ENCODE measurements at places on chromosomes 2 and 18.

DNA sequence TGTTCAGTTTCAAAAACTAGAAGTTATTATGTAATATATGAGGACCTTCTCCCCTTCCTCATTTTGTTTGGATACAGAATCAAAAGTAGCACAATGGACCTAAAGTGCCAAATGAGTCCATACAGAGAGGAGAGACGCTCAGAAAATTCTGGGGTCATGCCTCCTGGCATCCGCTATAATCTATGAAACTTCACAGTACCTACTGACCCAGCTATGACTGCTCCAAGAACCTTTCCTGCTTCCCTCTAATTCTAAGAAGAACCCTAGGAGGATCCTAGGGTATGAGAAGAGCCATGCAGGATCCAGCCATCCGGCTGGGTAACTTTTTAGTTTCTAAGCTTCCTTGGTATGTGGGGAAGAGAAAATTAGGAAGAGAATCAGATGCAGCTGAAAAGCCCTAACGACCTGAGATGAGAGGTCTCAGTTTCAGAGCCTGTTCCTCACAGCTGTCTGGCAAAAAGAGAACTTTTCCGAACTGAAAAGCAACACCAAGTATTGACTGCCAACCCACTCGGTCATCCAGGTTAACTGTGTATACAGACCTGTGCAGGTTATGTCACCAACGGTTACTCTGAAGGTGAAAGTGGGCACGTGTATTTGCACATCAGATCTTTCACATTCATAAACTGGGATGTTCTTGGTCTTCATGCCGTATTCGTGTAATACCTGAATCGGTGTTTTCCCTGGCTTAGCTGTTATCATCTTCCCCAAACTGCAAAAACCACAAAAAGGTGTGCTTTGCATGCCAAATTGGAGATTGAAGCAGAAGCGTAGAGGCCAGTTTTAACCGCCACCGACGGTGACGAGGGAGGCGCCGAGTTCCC, 1.1 kb downstream of the PRKRA start:
- DNase-seq, result no peak

GRCh38 chr2:145688156-145688555, 1168.2 kb upstream of the ZEB2 start:
- DNase-seq, result no peak

GRCh38 chr18:22136395-22136794, 33.0 kb upstream of the GATA6 start:
- DNase-seq, result no peak

GRCh38 chr2:26887151-26887550, 39.2 kb downstream of the DPYSL5 start:
- DNase-seq, result no peak

DNA sequence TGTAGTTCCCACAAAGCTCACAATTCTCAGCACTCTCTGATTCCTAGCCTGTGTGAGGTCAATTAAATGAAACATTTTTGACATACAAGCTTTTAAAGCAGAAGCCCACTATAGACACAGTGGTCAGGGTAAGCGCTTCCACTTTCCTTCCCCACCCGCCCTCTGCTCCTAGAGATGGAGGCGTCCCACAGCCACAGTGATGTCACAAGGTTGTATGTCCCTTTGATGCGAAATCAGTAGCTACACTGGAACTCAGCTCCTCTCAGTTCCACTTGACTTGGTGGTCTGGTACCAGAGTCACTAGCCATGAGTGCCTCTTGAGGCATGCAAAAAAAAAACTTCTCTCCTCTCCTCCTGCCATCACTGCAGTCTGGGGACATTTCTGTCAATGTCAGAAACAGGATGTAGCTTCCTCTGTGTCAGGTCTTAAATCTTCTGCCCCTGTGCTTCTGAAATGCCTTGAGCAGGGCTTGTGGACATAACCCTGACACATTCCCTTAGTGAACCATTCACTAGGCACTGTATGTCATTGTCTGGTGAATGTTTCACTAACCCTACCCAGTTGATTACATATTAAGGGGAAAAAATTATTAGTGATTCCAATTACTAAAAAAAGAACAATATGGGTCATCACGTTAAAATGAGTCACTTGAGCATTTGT, 7.8 kb downstream of the SULT1C4 start:
- DNase-seq, result no peak

- no peak for DNase-seq
Observed at GRCh38 chr2:132448771-132449170, 32.2 kb downstream of the GPR39 start.

- DNase-seq, result no peak
Observed at GRCh38 chr2:232459419-232460035, 3.6 kb downstream of the ALPI start.

DNA sequence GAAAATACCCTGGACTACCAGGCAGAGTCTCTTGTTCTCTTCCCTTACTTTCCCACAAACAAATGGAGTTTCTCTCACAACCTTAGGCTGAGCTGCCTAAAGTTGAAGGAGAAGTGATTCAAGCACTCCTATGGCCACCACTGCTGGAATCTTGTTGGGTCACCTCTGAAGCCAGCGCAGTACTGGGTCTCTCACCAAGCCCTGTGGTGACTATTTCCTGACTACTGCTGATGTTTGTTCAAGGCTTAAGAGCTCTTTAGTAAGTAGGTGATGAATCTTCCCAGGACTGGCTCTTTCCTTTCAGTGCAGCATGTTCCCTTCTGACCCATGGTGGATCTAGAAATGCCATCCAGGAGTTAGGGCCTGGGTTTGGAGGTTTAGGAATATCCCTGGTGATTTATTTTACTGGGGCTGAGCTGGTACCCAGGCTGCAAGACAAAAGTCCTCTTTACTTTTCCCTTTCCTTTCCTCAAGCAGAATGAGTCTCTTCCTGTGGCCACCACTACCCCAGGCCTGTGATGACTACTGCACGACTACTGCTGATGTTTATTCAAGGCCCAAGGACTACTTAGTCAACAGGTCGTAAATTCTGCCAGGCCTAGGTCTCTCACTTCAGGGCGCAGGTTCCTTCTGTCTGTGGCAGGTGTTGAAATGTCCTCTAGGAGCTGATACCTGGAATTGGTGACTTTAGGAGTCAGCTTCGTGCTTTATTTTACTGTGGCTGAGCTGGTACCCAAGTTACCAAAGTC, 121.8 kb downstream of the SLC4A10 start:
- no peak for DNase-seq

GRCh38 chr2:232588680-232589585, 38.4 kb downstream of the EIF4E2 start:
- no peak for DNase-seq

- no peak for DNase-seq
Observed at GRCh38 chr2:37911296-37911873, 13.7 kb upstream of the RMDN2 start.

DNA sequence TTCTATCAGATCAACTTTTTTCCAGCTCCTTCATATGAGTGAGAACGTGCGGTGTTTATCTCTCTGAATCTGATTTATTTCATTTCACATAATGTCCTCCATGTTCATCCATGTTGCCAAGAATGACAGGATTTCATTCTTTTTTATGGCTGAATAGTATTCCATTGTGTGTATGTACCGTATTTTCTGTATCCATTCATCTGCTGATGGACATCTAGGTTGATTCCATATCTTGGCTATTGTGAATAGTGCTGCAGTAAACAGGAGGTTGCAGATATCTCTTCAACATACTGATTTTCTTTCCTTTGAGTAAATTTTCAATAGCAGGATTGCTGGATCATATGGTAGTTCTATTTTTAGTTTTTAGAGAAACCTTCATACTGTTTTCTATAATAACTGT, 388.5 kb downstream of the DCDC2C start:
- DNase-seq, result no peak

DNA sequence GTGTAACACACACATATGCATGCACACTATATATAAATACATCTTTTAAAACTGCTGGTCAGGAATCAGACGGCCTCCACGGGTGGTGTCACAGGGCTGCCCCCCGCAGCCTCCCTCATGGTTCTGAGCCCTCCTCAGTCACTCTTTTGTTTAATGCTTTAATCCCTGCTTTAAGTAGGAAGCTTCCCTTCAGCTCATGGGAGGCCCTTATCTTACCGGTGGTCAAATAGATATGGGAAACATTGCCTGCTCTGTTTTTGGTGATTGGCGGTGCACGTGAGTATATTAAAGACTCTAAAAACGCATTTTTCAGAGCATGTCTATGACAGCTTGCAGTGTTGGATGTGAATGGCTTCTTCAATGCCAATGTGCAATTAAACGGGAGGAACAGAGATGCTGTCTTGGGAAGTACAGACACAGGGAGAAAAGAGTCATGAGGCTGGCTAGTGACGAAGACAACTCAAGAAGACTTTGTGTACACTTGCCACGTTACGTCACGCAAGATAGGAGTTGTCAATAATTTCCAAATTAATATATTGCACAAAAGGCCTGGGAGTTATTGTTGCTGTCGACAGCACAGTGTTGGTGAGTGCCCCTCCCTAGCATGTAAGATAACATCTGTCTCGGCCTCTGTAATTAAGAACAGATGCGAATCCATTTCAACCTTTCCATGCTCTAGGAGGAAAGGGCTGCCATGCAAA, 23.3 kb downstream of the GNLY start:
- DNase-seq, result no peak
